DMS79 (cell line): ENCODE measurements at places on chromosomes 5 and 9.

- no peak for DNase-seq
These were observed 32.6 kb downstream of the CORO2A start for GRCh38 chr9:98159790-98160189.

- no peak for DNase-seq
These were observed 48.9 kb upstream of the CACNA1B start for GRCh38 chr9:137828527-137829259.

DNA sequence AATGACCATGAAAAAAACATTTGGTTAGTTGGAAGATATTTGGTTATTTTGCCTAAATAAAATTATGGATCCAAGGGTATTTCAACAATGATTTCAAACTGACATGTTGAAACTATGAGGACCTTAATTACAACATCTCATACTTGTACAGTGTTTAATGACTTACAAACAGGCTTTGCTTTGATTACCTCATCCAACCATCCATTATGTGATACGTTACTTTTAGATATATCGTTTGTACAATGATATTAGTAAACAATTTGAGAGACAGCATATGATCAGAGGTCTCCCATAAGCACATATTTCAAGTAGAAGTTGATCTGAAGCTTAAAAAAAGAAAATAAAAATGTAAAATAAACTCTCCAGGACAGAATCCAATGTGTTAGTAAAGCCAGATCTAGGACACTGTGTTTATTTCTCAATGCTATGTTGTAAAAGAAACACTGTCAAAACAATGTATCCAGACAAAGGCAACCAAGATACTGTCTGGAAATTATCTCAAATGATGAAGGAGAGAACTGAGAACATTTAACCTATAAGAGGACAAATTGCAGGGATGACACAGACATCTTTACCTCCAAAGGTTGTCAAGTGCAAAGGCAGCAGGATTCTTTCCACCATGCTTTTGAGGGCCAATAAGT is 116.0 kb upstream of the TARS1 start:
- no peak for DNase-seq

DNA sequence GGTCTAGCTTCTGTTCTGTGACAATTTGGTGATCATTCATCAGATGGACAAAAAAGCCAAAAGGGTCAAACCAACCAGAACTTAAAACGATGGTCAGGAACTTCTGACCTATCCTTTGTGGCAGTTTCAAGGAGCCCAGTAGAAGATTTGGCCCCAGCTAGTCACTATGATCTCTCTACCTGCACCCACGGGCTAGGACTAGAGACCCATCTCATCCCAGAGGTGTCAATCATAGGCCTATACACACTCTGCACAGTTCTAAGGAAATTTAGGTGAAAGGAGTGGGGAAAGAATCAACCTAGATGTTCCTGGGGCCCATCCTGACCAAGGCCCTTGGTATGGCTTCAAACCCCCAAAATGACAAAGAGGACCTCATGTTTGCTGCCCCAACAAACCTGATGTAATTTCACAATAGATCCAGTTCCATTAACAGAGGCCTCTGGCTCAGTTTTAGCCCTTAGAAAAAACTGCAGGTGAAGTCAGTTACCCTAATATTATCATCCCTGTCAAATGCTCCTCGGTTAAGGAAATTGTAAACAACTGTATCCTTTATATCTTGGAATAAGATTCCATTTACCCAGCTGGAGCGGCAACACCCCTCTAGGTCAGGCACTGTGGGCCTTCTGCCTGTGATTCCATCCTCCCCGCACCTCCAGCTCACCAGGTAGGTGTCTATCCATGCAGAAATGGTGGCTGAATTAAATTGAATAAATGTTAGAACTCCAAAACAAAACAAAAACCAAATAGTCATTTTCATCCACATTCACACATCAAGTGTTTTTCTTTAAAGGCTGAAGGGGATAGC is 138.7 kb downstream of the ENC1 start:
- DNase-seq, result no peak

DNA sequence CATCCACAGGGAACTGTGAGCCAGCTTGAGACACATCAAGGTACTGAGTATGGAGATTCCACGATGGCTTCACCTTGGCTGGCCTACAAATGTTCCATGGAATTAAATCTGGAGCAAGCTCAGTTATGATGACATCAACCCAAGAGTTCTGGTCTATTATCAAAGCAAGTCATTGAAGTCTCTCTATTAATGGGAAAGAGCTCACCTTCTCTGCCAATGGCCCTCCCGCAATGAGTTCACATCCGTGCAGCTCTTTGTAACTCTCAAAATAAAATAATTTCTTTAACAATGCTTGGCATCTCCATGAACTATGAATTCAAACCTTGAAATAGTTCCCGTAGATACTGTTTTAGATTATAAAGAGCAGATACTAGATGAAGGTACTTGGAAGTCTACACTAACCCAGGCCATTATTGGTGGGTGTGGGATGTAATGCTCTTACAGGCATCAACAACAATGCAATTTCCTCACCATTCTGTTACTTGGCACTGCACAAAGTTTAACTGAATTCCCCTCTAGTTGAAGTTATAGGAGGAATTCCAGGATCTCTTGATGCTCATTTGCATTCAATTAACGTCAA is 55.4 kb downstream of the ZNF474 start:
- no peak for DNase-seq

DNA sequence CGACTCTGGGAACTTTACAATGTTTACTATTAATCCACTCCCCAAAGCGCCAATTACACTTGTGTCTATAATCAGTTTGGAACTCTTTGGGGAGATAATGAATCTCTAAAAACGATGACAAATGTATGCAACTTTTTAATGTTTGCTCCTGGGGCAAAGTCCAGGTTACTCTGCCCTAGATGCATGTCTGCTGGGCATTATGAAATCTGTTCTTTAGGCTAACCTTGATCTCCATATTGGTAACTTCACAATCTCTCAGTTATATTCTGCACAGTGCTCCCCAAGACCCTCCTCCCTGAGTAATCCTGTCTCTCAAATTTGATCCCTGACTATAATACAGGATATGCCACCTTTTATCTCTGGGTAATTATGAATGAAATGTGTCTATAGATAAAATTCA is 152.2 kb upstream of the TRPM3 start:
- no peak for DNase-seq

DNA sequence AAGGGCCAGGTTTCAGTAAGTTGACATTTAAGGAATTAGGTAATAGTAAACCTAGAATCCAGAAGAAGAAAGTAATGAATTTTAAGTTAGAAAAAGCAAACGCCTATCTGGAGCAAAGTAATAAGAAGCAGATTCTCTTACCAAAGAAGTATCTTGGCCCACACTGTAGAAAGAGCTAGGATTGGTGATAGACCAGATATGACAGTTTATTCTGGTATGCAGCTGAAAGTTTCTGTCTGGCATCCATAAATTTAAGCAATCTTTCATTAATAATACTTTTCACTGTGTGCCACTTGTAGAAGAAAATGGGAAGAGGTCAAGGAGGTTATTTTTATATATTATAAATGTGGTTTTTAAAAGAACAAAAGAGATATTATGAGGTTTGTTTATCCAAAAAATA is 3.0 kb downstream of the RECK start:
- DNase-seq, result no peak

DNA sequence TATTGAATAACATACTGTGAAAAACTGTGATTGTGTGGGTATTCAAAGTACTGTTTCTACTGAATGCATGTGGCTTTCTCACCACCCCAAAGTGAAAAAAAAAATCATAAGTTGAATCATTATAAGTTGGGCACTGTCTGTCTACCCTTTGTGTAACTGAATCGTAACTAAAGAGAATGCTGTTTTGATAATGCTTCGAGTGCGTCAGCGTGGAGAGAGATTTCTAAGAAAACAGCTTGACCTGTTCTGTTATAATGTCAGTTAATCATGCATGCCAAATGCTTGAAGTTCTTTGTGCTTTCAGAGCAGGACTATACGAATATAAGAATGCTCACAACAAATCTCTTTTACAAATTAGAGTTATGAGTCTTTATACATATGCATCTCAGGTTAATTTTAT is 148.8 kb upstream of the SGCD start:
- no peak for DNase-seq

DNA sequence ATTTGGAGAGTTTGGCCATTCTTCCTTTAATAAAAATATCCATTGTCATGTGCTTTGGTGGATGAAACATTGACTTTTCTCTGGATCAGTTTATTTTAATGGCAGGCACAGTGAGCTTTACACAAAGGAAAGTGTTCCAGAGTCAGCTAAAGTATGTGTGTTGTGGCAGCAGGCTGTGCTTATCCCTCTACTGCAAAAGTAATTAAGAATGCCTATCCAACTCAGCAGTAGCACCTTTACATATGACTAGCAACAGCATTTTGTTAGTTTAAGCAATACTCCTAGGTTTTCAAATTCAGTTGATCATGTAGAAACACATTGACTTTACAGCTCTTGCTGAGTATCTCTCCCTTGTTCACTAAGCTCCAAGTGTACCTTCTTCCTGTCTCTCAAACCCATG is 730.5 kb upstream of the RGMB start:
- DNase-seq, result no peak

DNA sequence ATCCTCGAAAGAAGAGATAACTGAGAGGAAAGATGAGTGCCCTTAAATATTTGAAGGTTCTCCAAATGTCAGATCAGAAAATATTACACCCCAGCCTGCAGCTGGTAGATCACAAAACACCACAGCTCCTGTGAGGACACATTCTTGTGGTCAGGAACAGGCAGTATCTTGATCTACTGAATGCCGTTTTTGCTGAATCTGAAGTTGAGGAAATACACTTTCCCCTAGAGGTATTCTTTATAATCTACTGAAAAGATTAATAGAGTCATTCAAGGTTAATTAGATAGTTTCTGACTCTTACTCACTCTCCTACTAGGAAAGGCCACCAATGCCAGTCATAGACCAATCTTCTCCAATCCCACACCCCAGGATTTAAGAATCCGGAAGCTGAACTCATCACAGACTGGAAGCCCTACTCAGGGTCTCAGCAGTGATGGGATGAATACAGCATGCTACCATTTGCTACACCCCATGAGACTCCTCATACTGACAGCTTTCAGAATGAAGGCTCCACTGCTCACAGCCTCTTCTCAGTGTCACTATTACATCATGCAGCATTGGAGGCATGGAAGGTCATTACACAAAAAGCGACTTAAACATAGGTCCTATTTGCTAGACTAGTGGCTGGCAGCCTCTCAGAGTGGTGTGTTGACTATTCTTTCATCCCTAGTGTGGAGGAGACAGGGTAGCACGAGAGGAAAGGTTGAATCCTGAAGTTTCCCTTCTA is 143.9 kb upstream of the SLC1A3 start:
- no peak for DNase-seq

- DNase-seq, result no peak
These were observed 17.6 kb downstream of the RNF38 start for GRCh38 chr9:36382484-36382883.

- no peak for DNase-seq
These were observed 200.9 kb upstream of the OTULINL start for GRCh38 chr5:14380712-14381111.

DNA sequence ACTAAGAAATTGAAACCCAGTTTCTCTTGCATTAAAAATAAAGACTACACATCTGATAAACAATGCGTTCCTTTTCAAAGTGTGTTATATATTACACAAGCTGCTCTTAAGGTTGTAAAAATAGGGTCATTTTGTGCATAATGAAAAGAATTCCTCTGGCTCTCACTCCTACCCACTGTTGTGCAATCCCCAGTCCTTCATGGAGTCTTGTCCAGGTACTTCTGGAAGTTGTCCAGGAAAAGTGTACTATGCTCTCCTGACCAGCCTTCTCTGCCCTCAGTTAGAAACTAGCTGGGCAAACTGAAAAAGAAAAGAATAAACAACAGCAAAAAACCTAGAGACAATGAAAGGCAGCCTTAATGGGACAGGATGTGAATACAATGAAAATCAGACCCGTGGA is 345.5 kb upstream of the PAPPA start:
- no peak for DNase-seq

DNA sequence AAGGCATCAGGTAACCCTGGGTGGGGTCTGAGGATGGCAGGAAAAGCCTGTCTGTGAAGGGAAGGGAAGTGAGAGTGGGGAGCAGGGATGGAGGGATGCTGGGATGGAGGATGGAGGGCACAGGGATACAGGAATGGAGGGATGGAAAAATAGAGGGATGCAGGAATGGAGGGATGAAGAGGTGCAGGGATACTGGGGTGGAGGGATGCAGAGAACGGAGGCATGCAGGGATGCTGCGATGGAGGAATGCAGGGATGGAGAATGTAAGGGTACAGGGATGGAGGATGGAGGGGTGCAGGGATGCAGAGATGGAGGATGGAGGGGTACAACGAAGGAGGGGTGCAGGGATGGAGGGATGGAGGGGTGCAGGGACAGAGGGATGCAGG is 9.1 kb downstream of the PTGES2 start:
- no peak for DNase-seq

GRCh38 chr9:77544546-77544945 is 103.6 kb downstream of the GNA14 start:
- no peak for DNase-seq

DNA sequence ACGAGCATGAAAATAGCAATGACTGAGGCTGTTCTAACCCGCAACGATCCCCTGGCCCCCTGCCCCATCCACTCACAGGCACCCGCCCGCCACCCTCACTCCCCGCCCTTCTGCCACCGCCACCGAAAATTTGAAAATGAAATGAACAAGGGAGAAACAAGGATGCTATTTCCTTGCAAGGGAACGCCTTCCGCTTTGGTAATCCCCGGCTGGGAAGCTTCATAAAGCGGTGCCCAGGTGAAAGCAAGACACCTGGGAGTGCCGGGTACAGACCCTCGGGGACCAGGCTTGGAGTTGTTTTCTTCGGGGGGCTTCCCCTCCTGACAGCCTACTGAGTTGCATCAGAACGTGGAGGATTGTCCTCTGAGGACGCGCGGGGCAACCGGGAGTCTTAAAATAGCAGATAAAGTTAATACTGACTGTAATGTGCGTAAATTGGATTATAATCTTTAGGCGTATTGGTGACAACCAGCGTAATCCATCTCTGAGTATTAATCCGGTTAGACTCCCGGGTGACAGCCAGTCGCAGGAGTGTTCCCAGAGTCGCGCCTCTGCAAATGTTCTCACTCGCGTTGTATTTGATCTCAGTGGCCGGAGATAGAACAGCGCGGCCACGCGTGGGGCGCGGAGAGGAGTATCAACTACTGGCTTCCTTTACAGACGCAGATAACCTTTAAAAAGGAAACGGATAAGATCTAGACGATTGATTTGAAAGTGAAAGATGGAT is 885 bp upstream of the MLLT3 start:
- DNase-seq, result no peak

GRCh38 chr5:176533894-176534611 is 3.1 kb downstream of the RNF44 start:
- DNase-seq, result no peak
